ENCODE measurements at places on chromosomes 11 and 22.

- no peak for DNase-seq
Observed at GRCh38 chr11:67369801-67370284, 3.6 kb downstream of the CLCF1 start.

GRCh38 chr11:67167091-67167490 lies 48.0 kb downstream of the KDM2A start:
- DNase-seq: no peak

DNA sequence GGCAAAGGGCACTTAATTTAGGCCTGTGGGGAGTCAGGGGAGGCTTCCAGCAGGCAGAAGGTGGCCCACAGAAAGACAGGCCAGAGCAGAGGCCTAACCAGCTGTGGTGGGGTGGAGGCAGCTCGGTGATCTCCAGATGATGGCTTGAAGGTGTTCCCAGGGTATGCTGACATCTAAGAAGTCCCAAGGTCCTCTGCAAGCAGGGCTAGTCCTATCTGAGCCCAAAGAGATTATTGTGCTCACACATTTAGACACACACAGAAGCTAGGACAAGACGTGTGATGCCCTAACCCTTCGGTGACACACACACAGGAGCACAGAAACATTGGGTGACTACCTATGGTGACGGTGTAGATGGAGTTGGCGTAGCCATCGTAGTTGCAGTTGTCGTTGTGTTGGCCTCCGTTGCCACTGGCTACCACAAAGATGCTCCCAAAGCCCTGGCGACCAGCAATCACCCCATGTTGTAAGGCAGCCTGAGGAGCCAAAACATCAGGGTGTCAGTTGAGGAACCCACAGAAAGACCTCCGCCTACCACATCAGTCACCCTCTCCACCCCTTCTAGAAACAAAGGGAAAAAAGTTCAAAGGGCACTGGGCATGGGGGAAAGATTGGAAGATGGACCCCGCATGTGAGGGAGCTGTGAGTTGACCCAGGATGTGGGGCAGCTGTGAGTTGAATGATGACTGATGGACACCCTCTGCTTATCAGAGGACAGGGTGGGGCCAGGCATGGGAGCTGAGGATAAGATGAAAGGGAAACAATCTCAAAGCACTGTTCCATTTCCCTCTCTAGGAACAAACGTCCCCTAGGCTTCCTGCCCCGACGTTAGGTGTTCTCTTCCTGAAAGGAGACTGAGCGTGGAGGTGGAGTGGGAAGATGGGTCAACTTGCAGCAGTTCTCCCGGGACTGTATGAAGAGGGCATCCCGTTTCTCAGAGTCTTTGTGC lies 7.9 kb downstream of the PCSK7 start:
- no peak for DNase-seq

DNA sequence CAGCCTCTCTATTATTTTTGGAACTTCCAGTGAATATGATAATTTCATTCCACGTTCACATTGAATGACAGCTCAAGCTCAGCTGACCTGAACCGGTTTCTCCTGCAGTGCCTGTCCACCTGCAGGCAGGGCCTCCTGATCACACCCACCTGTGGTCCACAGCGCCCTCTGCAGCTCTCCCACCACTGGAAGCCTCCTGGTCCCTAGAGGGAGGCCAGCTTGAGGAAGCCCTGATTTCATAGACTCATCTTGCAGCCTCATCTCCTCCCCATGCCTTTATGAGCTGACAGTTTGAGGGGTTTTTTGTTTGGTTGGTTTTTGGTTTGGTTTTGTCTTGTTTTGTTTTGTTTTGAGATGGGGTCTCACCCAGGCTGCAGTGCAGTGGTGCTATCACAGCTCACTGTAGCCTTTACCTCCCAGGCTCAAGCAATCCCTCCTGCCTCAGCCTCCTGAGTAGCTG lies 29.9 kb upstream of the MALAT1 start:
- no peak for DNase-seq

- no peak for DNase-seq
Observed at GRCh38 chr11:59900366-59901126, 22.0 kb downstream of the OOSP3 start.

- DNase-seq: no peak
Observed at GRCh38 chr11:85626496-85626895, 648 bp downstream of the DLG2 start.

- no peak for DNase-seq
Observed at GRCh38 chr11:92881940-92882450, 87.5 kb upstream of the MTNR1B start.

GRCh38 chr11:33617672-33618350 lies 82.8 kb downstream of the C11orf91 start:
- no peak for DNase-seq

DNA sequence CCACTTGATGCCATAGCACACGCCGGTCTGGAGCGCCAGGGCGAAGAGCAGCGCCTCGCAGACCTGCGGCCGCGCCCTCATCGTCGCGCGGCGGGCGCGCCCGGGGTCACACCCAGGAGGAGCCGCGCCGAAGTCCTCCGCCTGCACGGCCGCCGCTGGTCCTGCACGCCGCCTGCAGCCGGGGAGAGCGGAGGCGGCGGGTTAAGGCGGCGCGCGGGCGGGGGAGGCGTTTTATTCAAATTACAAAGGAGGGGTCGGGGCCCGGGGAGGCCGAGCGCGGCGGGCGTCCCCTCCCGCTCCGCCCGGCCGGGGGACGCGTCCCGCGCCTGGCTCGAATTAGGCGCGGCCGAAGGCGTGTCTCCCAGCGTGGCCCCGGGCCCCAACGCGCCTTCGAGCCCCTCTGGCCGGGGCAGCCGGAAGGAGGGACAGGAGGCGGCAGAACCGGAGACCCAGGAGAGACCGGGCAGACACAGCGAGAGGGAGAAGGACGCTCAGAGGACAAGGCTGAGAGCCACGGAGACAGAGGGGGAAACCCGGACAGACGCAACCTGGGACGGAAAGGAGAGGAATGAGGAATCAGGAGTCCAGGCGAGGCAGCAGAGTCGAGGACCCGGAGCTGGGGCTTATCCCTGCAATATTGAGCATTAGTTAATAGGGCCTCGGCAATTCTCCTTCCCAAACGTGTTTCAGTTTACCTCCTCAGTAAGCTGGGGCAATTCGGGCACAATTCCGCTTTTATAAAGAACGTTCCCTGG lies at the start of gene WNT11:
TSS of gene WNT11 (minus strand) at position 176 of the 755 bp plus-strand sequence. CDS start at position 81, 95 bp downstream.
- no peak for DNase-seq

GRCh38 chr11:112310848-112311247 lies 50.2 kb upstream of the PLET1 start:
- DNase-seq: no peak

DNA sequence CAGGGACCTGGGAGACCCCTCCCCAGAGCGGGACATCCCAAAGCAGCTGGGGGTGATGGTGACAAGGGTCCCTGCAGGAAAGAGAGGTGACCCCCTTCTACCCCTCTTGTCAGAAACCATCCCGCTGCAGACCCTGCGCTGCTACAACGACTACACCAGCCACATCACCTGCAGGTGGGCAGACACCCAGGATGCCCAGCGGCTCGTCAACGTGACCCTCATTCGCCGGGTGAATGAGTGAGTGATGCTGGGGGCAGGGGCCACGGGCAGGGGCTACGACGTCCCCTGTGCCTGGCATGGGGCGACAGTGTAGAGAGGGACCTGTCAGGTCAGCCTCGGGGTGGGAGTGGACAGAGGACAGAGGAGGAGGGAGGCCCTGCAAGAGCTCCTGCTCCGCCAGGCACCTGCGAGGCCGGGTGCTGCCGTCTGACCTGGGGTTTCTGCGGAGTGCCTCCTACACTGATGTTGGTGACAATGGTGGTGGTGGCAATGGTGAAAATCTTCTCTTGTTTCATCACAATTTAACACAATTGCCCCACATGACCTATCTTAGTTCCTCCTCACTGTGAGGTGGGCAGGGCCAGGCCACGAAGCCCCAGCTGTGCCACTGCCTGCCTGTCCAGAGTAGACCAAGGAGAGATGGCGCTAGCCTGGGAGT lies 9.8 kb downstream of the CSF2RB start:
- no peak for DNase-seq

DNA sequence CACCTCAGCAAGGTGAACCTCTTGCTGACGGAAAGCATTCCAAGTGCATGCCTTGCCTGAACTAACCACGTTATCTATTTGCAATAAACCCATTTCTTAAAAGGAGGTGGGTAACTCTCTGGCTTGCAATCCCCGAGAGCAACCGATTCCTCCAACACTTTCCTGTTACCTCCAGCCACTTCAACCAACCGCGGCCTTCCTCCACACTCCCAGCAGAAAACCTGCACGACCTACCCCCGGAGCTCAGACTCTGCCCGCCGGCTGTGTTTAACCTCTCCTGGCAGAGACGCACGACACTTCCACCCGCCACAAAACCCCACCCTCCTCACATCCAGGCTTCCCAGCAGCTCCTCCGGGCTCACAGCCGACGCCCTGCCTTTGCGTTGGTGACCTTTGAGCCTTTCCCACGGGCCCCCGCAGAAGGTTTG lies 708 bp downstream of the SCO2 start:
- no peak for DNase-seq

DNA sequence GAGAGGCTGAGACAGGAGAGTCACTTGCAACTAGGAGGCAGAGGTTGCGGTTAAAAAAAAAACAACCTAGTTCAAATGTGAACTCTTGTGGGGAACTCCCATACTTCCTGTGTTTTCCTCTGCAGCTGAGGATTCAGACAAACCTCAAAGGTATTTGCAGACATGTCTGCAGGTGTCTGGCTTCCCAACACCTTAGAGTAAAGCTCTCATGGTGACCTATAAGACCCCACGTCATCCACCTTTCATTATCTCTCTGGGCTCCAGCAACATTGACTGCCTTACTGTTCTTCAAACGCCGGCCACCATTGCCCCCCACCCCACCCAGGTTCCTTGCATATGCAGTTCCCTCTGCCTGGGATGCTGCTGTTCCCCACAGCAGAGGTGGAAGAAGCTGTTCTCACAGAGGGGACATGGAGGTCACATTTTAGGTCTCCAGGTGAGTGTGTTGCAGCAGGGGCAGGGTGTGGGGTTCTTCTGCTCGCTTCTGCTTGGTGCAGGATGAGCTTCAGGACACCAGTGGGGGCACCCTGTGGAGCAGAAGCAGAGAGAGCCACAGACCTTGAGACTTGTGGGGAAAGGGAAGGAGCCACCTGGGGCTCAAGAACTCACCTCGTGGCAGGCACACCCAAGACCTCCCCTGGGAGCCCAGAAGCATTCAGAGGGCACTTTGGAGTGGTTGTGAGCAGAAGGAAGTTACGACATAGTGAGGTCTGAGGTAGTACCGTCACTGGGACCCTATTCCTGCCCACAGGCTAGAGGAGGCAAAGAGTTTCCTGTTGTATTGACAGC lies 203.2 kb downstream of the CSNK2A3 start:
- DNase-seq: peak; percentile 17

DNA sequence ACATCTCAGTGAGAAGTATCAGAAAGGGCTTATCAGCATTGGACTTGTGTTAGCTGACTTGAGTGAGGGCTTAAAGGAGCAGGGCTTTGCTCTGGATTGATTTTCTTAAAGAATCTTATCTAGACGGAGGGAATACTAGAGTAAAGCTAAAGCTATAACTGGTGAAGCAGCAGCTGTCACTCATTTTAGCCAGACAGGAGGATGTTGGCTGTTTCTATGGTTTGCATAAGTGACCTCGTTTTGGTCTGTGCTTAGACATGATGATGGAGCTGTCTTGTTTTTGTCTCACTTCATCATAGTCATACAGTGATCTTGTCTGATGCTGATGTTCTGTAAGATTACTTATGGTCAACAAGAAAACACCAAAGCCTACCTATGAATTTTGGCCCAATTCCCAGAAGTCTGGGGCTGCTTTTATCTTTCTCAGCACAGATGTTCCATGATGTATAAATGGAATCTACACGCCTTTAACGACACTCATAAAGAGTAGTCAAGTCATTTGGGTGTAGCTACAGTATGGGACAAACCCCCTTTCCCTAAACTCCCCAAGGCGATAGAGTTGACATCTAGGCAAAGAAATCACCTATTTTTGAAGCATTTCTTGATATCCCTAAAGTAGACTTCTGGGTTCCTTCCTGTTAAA lies 77.5 kb upstream of the UCP3 start:
- DNase-seq: no peak

DNA sequence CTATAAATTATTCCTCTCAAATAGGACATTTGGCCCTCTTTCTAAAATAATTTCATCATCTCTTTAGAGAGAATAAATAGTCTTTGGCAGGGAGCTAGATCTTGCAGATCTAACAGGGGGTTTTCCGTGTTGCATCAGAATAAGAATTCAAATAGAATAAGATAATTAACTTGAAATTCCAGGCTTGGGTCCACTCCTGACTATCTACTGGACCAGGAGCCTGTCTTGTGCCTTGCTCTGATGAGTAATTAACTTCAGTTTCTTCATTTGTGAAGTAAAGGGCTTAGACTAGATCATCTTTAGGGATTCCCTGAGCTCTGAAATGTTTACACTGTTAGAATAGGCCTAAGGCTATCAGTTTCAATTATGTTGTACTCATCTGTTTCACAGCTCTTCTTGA lies 23.5 kb upstream of the TMEM123 start:
- DNase-seq: no peak

DNA sequence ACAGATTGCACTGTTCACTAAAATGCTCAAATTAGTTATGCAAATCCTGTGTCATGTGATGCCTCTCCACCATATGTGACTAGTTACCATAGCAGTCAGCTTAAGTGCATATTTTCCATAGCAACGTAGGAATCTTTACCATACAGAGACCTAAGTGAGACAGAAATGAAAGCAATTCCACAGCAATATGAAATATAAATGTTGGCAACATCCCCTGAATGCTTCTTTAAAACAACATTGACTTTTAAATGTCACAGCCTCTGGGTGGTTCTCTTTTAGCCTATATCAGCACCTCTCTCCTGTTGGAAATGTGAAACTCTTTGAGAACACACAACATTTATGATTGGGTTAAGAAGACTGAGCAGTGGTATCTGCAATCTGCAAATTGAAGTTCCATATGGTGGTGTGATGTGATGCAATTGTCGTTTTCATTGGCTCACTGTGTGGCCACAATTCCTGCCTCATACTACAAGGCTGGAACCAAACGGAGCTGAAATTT lies 814.6 kb downstream of the DLG2 start:
- DNase-seq: no peak

- DNase-seq: no peak
Observed at GRCh38 chr22:28344918-28345703, 334.5 kb downstream of the TTC28 start.

GRCh38 chr11:123590296-123590912 lies 64.0 kb downstream of the SCN3B start:
- no peak for DNase-seq

- DNase-seq: no peak
Observed at GRCh38 chr11:115776916-115777315, 272.7 kb upstream of the CADM1 start.

- no peak for DNase-seq
Observed at GRCh38 chr11:108929241-108929640, 264.4 kb downstream of the DDX10 start.

GRCh38 chr11:63660972-63661371 lies 10.2 kb downstream of the ATL3 start:
- no peak for DNase-seq

DNA sequence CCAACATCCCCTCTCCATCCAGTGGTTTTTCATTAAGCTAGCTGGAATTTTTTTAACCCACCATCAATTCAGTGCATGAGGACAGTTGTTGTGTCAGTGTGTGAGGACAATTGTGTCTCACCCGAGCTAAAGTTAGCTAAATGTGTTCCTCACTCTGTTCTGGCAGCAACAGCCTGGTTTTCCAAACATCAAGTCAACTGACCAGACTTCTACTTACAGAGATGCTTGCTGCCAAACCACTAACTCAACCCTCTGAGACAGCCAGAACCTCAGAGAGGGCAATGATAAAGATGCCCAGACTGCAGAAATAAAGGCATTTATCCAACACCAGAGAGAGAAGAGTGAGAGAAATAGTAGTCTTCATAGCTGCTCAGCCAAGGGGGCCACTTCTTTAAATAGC lies 6.7 kb downstream of the PAMR1 start:
- DNase-seq: no peak

GRCh38 chr22:30582788-30583545 lies 8.5 kb upstream of the GAL3ST1 start:
- no peak for DNase-seq

Data from stimulated activated CD4-positive, alpha-beta T cell treated with anti-CD3 and anti-CD28 coated beads, Interleukin-2, amount 100 ng/mL, for 24 hours (primary cell).